Posterior cingulate gyrus (tissue), 11 donors: ENCODE measurements at places on chromosomes 12 and 14.

GRCh38 chr12:96197503-96198272, 3.5 kb downstream of the ELK3 start:
- DNase-seq: no peak

- no peak for DNase-seq
These were observed 437.3 kb downstream of the TMEM132D start for GRCh38 chr12:129466499-129466898.

DNA sequence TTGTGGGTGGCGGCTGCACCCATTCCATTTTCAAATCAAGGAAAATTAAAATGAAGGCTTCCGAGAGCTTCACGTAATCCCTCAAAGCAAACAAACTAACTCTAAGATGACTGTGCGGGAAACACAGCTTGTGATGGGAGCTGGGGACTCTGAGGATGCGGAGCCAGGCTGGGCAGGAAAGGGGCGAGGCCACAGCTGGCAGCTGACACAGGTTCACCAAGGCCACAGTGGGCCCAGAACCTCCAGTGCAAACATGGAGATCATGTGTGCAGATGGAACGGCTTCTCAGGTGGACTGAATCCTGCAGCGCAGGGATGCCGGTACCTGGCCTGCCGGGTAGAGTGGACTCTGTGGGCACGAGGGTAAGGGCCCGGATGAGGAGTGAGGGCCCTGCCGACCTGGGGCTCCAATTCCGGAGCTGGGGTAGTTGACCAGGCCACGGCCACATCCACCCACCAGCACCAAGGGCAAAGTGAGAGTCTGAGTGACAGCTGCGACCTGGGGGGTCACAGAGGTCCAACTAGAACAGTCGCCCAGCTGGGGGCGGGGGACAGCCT, 19.2 kb upstream of the BTBD6 start:
- no peak for DNase-seq

DNA sequence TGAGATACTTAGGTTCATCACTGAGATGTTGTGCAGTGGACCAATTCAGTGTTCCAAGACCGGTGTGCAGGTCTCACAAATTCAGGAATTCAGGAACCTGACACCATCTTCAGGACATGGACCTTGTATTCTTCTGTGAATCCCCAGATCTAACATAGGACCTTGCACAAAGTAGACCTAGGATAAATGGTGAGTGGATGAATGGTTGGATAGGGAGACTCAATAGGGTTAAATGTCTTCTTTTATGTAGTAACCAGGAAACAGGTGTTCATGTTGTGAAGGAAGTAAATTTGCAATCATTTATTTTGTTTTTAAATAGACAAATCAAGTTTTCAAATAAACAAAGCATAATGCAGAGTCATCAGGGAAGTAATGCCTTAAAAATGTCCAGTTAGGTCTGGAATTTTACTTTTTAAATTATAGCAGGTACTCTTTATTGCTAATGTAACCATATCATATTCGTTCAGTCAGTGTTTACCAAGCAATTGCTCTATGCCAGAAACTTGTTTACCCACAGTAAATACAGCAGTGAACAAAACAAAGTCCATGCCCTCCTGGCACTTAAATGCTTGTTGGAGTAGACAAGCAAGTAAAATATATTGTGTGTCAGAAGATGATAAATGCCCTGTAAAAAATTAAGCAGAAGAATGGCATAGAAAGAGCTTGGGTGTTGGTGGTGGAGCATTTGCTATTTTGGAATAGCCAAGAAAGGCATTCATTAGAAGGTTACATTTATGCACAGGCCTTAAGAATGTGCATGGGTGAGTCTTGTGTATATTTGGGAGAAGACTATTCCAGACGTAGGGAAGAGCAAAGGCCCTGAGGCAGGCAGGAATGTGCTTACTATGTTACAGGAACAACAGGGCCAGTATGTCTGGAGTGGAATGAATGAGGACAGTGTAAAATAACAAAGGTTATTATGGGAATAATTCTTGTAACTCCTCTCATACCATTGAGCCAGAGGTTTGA, 26.3 kb downstream of the RXYLT1 start:
- no peak for DNase-seq

DNA sequence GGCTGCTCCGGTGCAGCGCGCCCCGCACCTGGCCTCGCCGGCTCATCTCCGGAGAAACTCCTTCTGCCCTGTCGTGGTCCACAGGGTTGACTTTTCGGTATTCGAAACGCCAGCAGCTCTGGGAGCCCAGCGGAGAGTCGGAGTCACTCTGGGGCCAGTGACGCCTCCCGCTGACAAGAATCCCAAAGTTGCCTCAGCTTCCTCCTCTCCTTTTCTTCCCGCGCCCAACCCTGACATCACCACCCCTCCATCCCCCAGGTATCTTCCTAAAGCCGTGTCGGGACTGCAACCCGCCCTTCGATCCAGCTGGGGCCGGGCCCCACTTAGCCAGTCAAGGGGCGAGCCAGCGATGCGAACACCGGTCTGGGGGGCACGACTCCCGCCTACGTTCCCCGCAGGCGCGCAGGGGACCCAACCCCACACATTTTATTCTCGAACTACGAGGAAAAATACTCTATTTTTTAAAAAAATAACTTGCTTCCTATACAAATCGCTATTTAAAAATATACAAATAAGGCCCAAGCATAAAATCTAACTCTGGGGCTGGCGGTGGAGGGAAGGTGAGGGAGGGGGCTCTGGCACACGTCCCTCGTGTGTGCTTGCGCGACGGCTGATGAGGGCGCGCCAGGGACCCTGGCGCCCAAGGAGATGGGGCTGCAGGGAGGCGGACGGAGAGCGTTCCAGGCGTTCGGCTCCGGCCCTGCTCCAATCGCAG, 2.1 kb downstream of the NKX2-8 start:
- no peak for DNase-seq

- no peak for DNase-seq
These were observed 807.7 kb upstream of the SEL1L start for GRCh38 chr14:82341261-82341810.

DNA sequence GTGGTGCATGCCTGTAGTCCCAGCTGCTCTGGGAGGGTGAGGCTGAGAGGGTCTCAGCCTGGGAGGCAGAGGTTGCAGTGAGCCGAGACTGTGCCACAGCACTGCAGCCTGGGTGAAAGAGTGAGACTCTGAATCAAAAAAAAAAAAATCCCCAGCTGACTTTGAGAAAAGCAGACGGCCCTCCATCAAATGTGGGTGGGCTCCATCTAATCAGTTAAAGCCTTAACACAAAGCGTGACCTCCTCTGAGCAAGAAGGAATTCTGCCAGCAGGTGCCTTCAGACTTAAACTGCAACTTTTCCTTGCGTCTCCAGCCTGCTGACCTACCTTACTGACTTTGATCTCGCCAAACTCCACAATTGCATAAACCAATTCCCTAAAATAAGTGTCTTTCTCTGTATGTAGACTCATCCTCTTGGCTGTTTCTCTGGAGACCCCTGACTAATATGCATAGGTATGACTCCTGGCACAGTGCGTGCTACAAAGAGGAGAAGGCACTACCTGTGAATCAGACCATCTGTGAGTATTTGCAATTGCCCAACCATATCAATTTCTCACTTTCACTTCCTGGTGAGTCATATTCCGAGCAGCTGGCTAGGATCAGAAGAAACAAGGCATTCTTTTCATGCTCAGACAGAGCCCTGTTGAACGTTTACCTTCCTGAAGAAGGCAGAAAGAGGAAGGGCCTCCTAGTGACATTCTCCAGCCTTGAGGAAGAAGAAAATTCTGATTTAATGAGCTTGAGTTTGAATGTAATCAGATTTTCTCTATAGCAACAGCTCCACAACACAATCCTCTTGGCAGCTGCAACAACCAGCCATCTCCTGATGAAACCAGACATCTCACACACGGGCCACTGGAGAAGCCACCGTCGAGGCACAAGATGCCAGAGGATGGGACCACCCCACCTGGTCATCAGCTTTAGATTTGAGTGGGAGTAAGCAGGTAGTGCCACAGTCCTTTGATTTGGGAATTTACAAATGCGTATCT, 54.3 kb downstream of the CLMN start:
- DNase-seq: no peak

DNA sequence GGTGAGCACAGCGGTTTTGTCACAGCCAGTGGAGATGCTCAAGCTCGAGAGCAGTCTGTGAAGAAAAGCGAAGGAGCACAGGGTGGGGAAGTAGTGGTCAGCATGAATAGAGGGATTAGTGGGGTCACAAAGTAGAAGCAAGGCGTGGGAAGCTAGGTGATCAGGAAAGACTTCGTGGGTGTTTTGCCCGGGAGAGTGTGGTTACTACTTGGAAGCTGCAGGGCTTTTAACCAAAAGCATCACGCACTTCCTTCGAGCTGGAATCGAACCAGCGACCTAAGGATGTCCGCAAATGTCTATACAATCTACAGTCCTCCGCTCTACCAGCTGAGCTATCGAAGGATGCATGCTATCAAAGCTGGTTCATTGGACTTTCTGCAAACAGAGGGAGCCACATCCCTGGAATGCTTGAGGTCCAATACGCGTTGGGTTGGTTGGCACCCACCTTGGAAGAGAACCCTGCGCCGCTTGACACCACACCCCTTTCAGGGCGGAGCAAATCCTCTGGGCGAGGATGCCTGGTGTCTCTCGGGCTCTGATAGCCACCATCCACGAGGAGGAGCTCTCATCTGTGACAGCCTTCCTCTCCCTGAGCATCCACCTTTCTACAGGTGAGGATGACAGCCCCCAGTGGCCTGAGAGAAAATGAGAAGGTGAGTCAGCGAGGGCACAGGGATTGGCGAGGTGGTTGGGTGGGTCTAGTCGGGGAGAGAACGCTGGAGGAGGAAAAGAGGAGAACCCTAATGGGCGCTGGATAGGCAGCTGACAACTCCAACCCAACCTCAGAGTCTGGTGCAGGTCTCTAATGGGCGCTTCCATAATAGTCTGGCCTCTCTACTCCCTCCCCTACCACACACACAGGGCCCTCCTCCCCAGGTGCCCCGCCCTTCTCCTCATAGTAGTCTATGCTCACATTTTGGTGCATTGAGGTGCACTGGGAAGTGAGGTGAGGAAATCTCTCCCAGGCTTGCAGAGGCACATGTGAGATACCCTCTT, 16.0 kb upstream of the OR6S1 start:
- DNase-seq: no peak

DNA sequence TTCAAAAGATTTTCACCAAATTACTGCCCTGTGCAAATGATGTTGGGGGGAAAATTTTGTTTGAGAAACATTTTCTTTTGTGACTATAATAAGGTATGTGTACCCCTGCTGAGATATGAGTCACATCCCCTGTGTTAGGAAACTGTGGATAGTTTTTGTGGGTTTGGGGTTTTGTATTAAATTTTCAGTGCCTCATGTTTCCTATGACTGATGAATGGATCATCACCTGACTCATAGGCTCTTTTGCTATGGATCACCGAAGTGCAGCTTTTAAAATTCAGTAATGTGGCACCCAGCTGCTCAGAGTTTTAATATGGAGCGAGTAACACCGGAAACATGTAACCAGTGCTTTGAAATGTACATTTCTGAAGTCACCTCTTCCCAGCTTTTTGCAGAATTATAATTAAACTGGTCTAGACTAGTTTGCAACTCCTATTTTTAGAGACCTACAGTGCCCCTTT, 167.4 kb upstream of the HMGA2 start:
- DNase-seq: no peak

- DNase-seq: peak; percentile 59
These were observed 5.3 kb downstream of the CHGA start for GRCh38 chr14:92928258-92928629.

GRCh38 chr12:67929384-67929772, 59.9 kb upstream of the IFNG-AS1 start:
- DNase-seq: no peak

GRCh38 chr12:76391461-76391860, 43.2 kb upstream of the BBS10 start:
- DNase-seq: no peak

GRCh38 chr12:127811988-127812387, 455.0 kb upstream of the TMEM132C start:
- no peak for DNase-seq

DNA sequence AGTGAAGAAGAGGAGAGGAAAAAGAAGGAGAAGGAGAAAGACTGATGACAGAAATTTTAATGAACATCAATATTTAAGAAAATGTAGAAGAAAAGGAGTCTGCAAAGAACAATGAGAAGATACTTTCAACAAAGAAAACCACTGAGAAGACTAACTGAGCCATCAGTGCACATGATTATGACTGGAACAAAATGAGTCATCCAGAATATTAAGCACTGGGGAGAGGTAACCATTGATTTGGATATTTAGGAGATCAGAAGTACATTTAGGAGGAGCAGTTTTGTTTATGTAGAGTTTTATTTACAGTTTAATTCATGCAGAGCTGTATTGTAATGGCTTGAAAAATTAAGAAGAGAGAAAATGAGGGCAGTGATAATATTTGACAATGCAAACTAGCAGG, 159.1 kb downstream of the C12orf50 start:
- DNase-seq: no peak

DNA sequence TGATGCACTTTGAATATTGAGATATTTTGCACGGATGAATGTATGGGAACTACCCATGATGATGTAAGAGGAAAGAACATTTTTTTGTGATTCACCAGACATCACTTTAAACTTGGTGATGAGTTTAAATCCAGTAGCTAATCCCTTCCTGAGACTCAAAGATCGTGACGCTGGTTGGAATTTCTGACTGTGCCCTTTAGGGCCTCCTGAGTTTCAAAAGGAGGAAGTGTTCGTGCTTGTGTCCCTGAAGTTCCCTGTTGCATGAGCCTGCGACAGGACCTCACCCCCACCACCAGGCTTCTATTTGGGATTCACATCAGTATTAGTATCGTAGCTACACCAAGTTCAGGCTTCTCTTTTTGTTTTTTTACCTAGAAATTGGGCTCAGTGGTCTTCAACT, 18.6 kb upstream of the RIN3 start:
- DNase-seq: peak; percentile 43

- DNase-seq: no peak
These were observed 8.1 kb upstream of the MSI1 start for GRCh38 chr12:120376934-120377572.

- DNase-seq: no peak
These were observed 394.1 kb upstream of the FAR2 start for GRCh38 chr12:28755027-28755426.

DNA sequence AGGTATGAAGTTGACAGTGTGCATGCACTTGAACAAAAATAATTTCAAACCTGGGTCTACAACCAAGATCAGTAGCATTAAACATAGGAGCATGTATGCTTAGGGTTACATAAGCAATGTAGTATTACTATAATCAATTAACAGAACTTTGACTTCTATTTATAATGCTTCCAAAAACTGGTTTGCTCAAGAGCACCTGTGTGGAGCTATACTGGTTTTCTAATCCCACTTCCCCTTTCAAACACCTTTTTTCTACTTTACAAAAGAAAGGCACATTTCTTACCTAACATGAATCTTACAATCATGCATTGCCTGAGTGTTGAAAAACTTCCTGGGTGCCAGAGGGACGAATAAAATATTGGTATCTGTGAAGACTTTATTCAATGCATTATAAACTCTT, 72.7 kb downstream of the EFCAB11 start:
- DNase-seq: no peak

DNA sequence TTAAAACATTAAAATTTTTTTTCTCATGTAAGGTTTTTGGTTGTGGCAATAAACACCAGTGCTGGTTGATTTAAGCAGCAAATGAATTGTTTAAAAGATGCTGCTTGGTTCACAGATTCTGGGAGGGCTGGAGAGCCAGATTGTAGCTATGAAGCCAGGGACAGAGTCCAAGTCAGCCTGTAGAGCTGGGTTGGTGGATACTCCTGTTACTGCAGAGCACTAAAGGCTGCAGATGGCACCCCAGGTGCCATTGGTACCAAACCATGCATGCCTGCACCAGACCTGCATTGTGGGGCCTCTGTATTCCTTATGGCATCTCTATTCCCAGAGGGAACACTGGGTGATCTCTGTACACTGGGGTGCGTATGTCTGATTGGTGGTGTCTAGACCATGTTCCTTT, 113.3 kb downstream of the SNAPC1 start:
- DNase-seq: no peak
